ENCODE measurements at places on chromosomes 4 and X. TPM values are rescaled to one million over a fixed set of nuclear protein-coding genes. Genes with fewer than 3 reads are reported as not detected.

DNA sequence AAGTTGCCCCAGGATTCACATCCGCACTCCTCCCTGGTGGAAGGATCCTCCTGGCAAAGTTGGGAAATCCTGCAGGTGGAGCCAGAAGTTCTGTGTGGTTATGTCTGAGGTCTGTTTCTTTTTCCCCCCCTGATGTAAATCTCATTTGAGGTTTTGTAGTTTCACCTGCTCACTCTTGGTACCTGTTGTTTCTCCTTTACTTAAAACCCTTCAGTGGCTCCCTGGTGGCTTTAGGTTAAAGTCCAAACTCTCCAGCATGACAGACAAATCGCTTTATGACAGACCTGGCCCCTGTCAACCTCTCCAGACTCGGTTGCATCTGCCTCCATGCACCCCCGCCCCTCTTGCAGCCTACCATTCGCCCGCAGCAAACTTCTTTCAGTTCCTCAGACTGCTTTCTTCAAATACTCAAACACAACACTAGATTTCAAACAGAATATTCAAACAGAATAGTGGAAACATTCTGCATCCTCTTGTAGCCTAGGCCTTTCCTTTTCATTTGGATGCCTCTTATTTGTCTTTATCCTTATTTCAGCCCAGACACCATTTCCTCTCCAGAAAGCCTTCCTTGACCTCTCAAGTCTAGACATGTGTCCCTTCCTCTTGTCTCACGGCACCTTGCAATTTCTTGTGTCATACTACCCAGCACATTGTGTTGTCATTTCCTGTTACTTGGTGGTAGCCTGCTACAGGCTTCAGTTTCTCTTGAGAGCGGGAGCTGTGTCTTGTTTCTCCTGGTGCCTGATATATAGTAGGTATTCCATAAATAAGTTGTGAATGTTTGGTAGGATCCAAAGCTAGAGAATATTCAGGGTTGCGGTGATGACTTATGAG lies 24.8 kb downstream of the IL13RA1 start:
- DNase-seq: no peak

DNA sequence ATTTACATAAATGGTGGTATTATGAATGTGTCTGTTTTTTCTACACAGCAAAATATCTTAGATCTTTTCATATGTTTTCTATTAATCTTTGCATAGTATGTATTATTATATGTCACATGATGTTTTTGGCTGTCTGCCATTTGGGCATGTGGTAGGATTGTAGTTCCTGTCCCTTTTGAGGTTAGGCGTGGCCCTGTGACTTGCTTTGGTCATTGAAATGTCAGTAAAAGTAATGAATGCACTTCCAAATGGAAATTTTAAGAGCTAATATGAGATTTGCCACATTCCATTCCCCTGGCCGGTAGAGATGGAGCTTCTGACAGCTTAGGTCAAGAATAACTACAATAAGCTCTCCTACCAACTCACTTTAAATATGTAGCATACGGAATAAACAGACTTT lies 45.1 kb downstream of the JADE3 start:
- DNase-seq: no peak

Gene CITED1
- total RNA-seq: under 0.01 TPM

- DNase-seq: peak; percentile 40
Measured at GRCh38 chr4:4762909-4763821, 96.3 kb upstream of the MSX1 start.

Gene RNF175
- 0.20 TPM for total RNA-seq

GRCh38 chr4:5267408-5267807 lies 216.1 kb downstream of the STK32B start:
- no peak for DNase-seq

DNA sequence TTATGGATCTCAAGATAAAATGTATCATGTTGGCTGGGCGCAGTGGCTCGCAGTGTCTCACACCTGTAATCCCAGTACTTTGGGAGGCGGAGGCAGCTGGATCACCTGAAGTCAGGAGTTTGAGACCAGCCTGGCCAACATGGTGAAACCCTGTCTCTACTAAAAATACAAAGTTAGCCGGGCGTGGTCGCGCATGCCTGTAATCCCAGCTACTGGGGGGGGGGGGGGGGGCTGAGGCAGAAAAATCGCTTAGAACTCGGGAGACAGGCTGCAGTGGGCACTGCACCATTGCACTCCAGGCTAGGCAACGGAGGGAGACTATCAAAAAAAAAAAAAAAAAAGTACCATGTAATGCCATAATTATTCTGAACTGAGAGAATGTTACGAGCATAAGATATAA lies 2.1 kb downstream of the RBMX start:
- DNase-seq: no peak

- no peak for DNase-seq
Measured at GRCh38 chr4:104524026-104524425, 29.3 kb upstream of the CXXC4 start.

Gene CTPS2
- 9.2 TPM for total RNA-seq

Gene KLHL13
- total RNA-seq: 1.7 TPM

- DNase-seq: peak; percentile 36
Measured at GRCh38 chrX:78104447-78105176, 564 bp downstream of the PGK1 start.

Gene PABPC1L2B
- not detected for total RNA-seq

GRCh38 chr4:183409483-183409882 lies 35.0 kb upstream of the CDKN2AIP start:
- no peak for DNase-seq

DNA sequence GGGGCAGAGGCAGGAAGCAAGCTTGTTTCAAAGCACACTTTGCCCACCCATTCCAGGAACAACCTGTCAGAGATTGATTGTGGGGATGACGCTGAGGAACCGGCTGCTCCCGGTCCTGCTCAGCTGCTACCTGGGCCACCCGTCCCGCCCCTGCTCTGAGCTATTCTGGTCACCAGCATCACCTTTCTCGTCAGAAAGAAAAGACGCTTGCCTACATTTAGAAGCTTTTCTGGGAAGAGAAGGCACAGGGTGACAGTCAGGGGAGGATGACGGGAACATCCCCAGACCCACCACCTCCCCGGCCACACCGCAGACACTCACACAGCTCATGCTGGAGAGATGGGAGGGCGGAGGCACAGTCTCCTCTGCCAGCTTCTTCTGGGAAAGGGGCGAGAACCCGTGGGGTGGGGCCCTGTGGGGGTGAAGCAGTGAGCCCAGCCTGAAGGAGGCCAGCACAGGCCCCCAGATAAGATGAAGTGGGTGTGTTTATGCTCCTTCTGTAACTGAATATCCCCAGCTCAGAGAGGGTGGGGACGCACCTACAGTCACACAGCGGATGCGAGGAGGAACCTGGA lies 81.8 kb downstream of the CPZ start:
- DNase-seq: no peak

DNA sequence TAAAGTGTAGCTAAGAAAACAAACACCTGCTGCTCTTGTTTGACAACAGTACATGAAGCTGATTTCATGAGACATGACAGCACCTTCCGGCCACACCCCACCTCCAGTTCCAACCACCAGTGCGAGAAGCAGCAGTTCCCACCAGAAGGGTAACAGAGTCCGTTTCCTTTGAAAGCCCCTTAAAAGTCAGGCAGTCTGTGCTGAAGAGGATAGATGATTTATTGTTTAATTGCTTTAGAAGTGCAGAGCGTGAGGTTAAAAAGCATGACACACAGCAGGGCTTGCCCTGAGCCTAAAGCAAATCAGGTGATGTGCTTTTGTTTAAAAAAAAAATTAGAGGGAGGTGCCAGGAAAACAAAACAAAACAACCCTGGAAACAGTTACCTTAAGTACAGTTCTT lies 82.6 kb downstream of the HADH start:
- no peak for DNase-seq

DNA sequence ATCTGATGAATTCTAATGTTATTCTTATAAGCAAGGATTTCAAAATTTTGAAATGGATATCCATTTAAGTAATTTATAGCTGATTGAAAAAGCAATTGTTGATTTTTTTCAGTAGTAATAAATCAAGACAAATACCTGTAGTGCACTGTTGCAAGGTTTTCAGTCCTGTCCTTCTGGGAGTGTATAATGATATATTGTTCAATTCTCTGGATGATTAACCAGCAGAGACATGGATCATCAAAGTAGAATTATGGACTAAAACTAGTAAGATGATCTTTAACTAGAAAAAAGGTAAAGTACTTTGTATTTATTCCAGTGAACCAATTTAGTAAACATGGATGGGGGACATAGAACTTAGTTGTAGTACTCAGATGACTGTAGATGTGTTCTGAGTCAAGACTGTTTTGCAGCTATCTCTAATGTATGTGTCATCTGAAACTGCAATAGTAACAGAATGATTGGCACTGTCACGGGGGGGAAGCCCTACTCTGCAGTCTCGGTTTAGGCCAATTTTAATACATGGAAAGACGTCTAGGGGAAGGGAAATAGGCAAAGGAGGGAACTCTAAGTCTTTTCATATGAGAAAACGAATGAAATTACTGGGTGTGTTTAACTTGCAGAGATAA lies 121.9 kb downstream of the GLRA3 start:
- DNase-seq: no peak

GRCh38 chrX:74521961-74522751 lies 92.3 kb downstream of the RLIM start:
- no peak for DNase-seq

DNA sequence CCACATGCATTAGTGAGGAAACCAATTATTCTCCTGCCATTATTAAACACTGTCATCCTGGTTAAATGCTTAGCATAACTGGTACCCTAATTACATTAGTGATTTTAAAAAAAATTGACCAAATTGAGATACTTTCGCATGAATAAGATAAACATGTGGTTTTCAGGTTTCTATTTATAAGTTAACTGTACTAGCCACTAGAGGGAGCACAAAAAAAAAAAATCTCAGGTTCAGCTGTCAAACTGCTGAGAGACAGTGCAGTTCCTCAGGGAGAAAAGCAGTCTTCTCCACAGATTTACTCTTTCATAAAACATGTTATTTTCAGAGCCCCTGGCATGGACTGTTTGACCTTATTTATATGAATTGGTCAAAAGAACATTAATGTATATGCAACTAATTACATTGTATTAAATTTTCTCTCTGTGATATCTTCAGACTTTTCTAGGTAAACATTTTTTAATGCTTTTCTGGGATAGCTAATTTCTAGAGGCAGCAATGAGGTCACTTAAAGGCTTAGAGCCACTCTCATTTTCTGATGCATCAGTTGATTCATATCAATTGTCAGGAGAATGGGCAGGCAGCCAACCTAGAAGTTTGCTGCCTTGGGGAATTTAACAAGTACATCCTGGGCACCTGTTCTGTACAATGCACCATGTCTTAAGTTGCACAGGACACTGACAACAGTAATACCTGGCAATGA lies 167.5 kb downstream of the CDS1 start:
- DNase-seq: peak; percentile 66

DNA sequence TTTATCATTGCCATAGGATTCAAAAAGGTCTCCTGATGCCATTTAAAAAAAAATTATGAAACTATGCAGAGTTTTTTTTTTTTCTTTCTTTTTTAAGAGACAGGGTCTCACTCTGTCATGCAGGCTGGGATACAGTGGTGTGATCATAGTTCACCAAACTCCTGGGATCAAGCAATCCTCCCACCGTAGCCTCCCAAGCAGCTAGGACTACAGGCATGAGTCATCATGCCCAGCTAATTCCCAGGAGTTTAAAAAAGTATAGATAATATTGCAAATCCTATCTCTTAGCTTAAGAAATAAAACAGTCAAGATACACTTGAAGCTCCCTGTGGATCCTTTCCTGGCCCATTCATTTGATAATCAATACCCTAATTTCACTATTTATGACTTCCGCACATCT lies 58.6 kb upstream of the PRSS48 start:
- DNase-seq: no peak

DNA sequence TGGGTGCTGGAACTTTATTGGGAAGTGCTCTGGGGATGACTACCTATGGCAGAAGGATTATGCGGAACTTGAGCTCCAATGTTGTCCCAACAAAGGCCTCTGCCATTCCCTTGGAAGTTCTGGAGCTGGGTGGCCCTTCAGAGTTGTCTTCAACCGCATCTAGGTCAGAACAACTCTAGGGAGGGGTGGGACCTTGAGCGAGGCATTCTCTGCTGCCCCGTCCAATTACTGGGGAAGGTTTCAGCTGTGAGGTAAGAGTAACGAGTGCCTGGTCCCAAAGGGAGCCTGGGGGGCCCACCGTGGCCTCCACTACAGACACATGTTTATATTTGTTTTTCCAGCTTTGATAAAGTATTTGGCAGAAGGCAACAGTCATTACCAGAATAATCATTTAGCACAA lies 79.4 kb downstream of the MAOA start:
- no peak for DNase-seq

DNA sequence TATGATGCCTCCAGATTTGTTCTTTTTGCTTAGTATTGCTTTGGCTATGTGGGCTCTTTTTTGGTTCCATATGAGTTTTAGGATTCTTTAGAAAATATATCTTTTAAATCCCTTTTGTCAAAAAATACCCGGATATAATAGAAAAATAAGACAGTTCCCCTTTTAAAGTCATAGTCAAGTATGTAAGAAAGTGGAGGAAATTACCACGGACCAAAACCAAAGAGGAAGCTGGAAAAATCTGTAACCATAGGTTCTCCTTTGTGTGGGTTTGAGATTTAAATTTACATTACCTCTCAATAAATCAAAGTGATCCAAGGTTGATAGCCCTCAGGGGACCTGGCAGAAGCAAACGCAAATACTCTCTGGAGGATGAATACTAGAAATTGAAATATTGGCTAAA lies 58.3 kb upstream of the PACRGL start:
- no peak for DNase-seq

GRCh38 chrX:20968996-20969395 lies 405.2 kb upstream of the CNKSR2 start:
- no peak for DNase-seq

DNA sequence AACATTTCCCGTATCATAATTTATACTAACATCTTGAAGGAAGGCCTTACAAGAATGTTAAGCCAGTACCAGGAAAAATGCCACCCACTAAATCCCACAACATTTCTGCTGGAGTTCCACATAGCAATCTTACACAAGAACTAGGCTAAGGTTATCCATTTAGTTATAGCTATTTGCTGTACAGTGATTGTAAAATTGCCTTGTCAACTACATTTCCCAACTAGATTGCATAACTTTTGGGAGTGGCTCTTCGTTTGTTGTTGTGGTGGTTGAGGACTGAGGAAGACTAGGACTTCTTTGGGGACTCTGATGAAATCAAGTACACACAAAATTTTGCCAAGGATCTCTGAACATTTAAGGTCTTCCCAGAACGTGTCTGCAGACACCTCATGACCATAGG lies 8.0 kb downstream of the IBSP start:
- DNase-seq: no peak

GRCh38 chrX:134880866-134881265 lies 109.9 kb upstream of the SMIM10 start:
- no peak for DNase-seq

DNA sequence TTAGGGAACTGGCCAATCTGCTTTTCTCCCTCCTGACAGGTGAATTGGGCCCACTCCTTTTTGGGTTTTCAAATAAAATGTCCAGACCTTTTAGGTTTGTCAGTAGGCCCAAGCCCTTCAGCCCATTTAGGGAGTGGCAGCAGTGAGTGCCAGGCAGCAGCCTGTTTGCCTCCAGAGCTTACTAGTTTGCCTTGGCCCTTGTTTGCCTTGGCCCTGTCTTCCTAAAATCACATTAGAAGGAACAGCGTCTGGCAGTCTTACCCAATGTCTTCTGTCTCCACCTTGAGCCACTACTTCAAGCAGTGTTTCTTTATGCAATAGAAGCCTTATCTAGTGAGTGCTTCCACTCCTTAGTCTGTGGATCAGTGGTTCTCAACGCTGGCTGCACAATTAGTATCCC lies 117.1 kb downstream of the TMEM164 start:
- no peak for DNase-seq

Gene DUSP21
- total RNA-seq: not detected
